ENCODE measurements at places on chromosomes 6 and 20. TPM values are rescaled to one million over a fixed set of nuclear protein-coding genes. Genes with fewer than 3 reads are reported as not detected.
A peak's percentile ranks its signal among the peaks of the same experiment; 100 is the strongest.

DNA sequence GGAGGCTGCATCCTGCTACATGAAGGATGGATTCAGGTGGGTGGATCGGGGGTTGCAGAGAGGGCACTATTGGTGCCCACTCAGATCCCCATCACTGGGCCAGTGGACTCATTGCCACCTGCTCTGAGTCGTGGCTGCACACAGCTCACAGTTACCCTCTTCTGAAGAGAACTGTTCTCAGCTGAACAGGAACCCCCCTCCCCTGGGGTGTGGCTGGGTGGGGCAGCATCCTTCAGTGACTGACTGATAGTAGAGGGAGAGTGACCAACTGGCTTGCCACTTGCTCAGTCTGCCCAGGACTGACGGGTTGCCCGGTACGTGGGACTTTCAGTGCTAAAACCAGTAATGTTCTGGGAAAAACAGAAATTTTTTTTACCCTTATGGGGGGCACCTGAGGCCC, 494.0 kb upstream of the CHD6 start:
- no peak for DNase-seq

GRCh38 chr6:5761370-5761769, 245.4 kb downstream of the NRN1 start:
- peak; percentile 26 for DNase-seq

- DNase-seq, result no peak
Measured at GRCh38 chr6:40312213-40313015, 274.8 kb downstream of the LRFN2 start.

GRCh38 chr20:49397525-49397924, 84.9 kb downstream of the KCNB1 start:
- no peak for DNase-seq

Gene HLA-DQA1
- not detected for total RNA-seq
